ENCODE measurements at places on chromosomes 6 and 20.

DNA sequence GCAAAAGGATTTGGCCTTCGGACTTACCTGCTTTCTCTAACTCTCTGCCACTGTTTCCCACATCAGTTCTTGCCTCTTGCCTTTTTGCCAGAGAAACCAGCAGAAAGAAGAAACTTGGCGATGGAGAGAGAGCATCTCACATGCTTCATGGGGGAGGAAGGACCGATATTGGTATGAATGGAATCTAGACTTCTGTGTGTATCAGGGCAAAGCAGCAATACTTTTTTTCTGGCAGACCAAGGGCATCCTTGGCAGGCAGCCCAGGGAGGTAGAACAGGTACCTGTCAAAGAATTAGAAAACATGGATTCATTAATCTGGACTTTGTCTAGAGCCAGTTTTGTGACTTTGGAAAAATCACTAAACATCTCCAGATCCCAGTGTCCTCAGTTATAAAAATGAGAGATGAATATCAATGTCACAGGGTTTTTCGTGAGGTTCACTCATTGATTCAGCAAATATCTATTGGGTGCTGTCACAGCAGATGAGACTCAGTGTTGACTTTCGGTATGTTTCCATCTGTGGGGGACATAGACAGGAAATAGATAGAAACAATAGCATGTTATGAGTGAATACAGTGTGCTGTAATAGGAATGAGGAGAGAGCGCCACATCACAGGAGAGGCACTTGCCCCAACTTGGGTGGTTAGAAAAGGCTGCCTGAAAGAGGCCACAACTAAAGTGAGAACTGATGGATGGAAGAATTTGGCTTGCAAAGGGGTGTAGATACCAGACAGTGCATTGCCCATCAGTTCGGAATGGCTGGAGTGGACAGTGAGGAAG, 114.1 kb downstream of the CD83 start:
- DNase-seq, result no peak

DNA sequence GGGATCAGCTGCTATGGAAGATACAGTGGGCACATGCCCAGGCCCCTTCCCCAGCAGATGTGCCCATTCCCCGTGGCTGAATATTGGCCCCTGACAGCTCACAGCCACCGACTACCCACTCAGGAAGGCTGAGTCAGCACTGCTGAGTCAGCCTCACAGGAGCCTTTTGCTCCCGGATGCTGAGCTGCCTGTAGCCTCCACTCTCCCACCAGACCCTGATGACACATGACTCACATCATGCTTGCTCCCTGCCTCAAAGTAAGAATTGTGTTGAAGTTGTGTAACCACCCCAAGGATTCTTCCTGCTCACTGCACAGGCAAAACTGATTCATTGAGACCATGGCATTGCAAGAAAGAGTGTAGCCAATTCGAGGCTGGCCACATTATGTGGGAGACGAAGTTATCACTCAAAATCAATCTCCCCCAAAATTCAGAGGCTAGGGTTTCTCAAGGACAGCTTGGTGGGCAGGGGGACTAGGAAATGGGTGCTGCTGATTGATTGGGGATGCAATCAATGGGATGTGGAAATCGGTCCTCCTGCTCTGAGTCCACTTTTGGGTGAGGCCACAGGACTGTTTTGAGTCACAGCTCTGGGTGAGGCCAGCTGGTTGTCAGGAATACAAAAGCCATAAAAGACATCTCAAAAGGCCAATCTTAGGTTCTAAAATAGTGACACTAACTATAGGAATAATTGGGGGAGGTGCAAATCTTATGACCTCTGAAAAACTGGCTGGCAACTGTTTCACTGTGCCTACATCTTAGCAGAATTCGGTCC, 556.6 kb upstream of the CDH4 start:
- DNase-seq, result no peak

DNA sequence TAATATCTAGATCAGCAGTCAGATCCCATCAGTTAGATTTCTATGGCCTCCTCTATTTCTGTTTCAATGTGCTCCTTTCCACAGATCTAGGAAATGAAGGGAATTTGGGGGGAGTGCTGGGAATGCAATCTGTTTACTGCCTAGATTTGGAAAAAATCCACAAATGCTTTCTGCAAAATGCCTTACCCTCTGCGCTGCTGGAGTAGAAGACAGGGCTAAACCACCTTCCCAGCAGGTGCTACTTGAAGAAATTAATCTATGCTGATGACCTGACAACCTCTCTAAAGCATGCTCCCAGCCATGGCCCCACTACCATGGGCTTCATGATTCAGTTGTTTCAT, 46.2 kb downstream of the LY86 start:
- DNase-seq, result no peak

DNA sequence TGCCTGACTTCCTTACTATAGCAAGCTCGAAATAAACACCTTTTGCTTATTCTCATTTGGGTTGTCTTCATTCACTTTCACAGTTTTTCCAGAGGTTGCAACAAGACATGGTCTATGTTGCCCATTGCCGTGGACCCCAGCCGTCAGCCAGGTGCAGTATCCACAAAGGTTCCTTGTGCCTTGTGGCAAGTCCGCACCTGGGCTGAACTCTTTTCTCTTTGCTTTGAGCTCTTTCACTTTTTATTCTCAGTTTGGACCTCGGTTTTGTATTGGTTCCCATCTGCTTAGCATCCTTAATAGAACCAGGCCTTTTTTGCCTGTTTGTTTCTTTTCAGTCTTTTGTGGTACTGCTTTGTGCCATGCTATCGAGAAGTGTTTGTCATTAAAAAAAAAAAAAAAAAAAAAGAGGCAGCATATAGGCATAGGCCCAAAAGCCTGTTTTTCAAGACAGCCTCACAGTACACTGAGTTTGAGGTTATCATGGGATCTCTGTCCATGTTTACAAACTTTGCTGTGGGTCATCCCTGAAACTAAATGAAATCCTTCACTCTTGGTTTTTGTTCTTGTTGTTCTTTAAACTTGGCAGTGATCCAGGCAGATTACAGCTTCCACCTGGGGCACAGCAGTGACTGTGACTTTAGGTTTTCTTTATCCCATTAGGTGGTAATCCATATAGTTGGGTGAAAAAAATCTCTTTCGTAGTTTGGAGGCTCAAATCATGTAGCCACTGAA, 33.3 kb downstream of the GSTA3 start:
- no peak for DNase-seq

- no peak for DNase-seq
Observed at GRCh38 chr6:449486-450419, 58.2 kb downstream of the IRF4 start.

DNA sequence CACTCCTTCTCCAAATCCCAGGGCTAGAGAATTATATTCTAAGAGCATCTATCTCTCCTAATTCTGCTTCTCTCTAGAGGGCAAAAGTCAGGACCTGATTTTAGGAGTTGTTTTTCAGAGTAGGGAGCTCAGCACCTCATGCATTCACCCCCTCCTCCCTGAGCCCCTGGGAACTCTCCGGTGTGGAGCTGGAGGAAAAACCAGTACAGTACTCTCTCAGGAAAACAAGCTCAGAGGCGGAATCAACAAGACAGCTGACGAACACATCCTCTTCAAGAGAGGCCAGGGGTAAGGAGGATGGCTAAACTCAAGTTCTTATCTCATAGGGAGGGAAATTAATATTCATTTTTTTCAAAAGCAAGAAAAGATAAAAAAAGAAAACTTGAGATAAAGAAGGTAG, 120.1 kb upstream of the CDYL start:
- no peak for DNase-seq

DNA sequence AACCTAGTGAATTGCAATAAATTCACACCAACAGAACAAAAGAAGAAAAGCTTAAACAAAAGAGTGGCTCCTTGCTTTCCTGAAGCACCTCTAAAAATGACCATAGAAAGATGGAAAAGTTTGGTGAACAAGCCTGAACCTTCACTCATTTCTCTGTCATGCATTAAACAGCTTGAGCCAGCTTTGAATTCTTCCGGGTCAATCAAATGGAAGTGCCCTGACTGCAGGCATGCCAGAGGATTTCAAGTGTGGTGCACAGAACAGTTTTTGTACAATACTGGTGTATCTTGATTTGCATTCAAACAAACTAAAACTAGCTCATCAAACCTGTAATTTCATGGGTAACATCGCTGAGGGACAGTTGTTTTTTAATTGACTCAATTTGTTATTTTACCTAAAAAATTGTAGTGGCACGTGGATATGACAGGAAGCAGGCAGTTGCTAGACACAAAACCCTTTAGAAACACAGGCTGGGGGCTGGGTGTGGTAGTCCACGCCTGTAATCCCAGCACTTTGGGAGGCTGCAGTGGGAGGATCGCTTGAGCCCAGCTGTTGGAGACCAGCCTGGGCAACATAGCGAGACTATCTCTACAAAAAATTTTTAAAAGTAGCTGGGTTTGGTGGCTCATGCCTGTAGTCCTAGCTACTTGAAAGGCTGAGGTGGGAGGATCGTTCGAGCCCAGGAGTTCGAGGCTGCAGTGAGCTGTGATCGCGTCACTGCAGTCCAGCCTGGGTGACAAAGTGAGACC, 9.1 kb downstream of the CASS4 start:
- DNase-seq, result no peak
